ENCODE measurements at places on chromosomes 13 and 19.

DNA sequence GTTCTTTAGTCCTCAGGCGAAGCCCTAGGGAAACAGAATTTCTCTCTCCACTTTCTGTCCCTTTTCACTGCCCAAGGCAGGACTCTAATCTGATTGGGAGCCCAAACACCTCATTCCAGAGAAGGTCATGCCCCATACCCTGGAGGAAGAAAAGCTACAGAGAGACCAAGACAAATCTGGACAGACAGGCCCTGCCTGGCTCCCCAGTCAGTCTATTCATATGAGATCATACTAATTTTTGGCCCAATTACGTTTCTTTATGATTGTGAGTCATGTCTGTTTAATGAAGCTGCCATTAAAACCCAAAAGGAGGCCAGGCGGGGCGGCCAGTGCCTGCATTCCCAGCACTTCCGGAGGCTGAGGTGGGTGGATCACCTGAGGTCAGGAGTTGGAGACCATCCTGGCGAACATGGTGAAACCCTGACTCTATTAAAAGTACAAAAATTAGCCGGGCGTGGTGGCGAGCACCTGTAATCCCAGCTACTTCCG, 3.3 kb upstream of the AP3D1 start:
- DNase-seq = peak; percentile 89

DNA sequence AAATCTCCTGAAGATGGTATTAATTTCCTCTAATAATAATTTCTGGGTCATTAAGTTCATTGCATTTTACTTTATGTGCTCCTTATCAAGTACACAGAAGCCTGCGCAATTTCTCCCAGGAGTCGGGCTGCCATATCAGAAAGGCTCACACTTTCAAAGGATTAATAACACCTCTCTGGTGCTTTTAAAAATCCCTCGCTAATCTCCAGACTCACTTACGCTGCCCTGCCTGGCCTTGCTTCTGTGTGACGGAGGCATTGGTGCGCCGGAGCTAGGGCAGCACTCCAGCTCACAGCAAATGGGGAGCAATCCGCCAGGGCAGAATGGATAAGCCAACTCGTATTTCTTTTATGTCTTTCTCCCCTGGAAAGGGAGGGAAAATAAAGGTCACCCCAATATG, 300.8 kb downstream of the EFNB2 start:
- no peak for DNase-seq

DNA sequence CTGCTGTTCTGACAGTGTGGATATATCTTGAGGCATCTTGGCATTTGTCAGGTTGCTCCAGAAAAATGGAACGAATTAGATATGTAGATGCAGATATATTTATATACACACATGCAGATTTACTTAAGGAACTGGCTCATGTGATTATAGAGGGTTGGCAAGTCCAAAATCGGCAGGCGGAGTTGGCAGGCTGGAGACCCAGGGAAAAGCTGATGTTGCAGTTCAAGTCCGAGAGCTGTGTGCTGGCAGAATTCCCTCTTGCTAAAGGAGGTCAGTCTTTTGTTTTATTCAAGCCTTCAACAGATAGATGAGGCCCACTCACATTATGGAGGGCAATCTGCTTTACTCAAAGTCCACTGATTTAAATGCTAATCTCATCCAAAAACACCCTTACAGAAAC, 24.4 kb upstream of the CSNK1A1L start:
- no peak for DNase-seq

DNA sequence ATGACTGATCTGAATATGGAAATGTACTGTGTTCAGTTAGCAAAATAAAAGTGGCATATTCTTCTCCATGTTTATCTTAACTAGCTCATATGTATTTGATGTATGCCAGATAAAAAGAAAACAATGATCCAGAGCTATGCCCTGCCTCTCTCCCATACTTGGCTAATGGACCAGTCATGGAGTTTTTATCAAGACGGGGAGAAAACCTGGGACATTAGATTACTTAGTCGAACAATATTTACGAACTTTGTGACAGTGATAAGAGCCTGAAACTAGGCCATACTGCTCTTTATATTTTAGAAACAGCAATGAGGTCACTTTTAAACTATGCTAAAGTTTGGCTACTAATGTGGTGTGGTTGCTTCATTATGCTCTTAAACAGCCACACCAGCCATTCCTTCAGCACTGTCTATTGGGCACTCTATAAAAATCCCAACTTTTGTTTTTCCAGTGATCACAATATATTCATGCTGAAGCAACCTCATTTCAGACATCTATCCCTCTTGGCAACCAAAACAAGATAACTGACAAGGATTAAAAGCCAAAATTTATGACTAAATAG, 265.0 kb downstream of the FGF14 start:
- DNase-seq = no peak

- DNase-seq = peak; percentile 55
Observed at GRCh38 chr19:4352701-4353121, 9.3 kb downstream of the MPND start.

DNA sequence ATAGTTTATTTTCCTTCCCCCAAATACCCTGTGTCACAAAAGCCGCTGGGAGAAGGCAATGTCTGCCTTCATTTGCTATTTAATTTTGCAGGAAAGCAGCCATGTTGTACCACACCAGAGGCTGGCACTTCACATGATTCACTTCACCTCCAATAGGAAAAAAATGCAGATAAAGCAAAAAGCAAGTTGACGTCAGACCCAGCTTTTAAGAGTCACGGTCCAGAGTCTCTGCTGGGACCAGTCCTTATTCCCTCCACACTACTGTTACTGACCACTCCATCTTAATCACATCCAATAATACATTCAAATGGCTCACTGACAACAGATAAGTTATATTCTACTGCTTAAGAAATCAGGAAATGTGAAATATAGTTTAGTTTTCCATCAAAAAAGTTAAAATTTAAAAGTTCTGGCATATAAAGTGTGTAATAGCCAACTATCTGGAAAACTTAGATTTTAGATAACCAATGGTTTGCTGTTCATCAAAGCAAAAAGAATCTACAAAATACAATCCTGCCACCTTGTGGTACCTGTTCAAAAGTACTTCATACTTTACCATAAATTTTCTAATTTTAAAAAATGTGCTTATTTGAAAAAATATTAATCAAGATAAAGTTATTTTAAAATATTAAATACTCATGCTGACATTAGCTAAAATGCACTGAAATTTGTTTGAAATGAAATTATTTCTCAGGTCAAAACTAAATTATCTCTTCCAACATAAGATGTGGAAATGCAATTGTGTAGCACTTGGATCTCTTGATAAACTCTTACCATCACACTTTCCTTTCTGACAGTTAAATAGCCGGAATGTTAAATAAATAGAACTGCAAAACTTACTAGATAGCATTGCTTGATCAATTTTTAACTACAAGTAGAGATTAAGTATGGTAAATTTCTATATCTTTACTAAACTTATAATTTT, 97.3 kb downstream of the SERP2 start:
- DNase-seq = peak; percentile 33

DNA sequence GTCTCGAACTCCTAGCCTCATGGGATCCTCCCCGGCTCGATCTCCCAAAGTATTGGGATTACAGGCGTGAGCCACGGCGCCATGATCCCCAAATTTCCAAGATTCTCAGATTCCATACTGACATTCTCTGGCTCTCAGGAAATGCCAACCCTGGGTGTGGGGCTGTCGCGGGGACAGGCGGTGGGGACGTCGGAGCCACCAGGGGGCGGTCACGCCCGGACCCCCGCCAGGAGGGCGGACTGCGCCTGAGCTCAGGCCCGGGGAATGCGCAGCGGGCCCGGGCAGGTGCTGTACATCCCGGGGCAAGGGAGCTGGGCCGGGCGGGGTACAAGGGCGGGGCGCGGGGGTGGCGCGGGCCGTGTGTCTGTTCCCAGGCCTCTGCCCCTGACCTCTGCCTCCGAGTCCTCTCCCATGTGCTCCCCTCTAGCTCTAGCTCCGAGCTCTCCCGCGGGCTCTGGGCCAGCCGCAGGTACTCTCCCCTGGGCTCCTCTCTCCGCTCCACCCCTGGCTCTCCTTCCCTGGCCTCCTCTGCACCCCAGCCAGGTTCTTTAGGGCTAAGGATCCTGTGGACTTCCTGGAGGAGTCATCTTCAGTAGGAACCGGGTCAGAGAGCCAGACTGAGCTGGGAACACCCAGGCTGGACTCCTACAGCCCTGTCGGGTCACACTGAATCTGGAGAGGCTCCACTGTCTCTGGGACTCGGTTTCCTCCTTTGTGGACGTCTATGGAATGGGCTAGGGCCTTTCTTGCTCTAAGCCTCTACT, 2.4 kb downstream of the PPP1R13L start:
- DNase-seq = peak; percentile 50

DNA sequence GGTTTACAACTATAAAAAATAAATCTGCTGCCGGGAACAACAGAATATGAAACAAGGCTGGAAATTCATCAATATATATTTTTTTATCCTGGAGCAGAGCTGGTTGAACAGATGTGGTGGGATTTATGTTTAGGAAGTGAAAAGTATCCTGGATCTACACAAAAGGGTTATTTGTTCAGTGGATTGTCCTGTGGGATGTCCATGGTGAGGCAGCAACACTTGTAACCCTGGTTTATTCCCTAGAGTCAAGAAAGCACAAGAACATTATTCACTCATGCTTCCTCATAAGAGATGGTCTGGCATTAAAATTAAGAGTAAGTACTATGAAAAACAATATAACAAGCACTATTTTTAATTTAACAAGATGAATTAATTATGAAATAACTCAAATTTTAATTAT, 46.0 kb downstream of the PRR20E start:
- no peak for DNase-seq

DNA sequence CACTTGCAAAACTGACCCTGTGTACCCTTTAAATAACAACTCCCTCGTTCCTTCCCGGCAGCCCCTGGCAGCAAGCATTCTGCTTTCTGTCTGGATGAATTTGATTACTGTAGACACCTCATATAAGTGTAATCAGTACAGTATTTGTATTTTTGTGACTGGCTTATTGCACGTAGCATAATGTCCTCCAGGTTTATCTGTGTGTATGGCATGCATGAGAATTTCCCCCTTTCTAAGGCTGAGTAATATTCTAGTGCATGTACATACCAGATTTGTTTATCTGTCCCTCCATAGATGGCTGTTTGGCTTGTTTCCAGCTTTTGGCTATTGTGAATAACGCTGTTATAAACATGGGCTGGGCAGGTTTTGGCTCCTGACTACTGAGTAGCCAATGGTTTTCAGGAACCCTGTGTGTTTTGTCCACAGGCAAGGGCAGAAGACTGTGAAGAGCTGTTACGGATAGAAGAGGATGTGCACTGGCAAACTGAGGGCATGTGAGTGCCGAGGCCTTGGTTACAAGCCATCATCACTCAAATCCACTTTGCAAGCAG, 98.0 kb downstream of the ESD start:
- DNase-seq = no peak

- peak; percentile 28 for DNase-seq
Observed at GRCh38 chr13:43573361-43573740, 213.4 kb downstream of the ENOX1 start.

GRCh38 chr13:20185366-20186056, 7.2 kb downstream of the GJB2 start:
- no peak for DNase-seq

- no peak for DNase-seq
Observed at GRCh38 chr19:11457115-11457514, 21.7 kb downstream of the PRKCSH start.

GRCh38 chr13:33745370-33746324, 72.3 kb upstream of the RFC3 start:
- no peak for DNase-seq

DNA sequence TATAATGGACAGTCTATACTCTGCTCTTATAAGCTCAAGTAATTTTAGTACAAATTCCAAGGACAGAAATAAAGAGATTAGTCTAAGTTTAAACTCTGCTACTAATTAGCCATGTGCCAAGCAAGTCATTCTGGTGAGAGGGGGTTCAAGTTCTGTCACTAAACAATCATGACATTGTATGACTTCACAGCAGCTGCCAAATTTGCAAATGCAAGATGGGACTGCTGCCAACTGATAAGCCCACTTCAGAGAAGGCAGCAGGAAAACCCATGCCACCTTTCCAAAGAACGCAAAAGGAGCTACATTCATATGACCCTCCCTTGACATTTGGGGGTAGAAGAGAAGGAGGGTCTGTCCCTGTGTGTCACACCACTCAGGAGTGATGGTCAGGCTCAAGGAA, 60.7 kb upstream of the RFXAP start:
- no peak for DNase-seq

DNA sequence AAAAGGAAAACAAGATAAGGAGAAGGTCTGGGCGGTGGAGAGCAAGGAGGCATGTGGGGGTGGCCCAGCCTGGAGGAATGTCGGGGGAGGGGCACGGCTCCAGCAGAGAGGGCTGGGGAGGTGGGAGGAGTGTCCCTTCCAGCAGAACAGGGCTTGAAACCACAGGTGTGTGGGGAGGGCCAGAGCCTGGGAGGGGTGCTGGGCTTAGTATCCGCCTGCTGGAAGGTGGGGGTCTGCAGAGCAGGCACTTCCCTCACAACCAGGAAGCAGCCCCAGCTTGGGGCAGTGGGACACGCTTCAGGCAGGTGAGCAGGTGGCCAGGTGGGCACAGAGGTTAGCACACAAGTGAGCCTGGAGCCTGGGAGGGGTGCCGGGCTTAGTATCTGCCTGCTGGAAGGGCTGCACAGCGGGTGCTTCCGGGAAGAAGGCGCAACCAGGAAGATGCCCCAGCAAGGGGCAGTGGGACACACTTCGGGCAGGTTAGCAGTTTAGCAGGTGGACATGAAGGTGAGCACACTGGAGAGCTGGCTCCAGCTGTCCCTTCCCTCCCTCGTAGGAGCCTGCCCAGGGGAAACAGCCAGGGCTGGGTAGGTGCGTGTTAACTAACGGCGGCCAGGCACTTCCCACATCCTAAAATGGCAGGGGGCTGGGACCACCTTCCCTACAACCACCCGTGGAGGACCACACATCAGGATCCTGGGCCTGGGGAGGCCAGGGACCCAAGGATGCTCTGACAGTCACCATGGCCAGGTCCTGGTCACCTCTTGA, 3.0 kb downstream of the GAS6 start:
- no peak for DNase-seq

DNA sequence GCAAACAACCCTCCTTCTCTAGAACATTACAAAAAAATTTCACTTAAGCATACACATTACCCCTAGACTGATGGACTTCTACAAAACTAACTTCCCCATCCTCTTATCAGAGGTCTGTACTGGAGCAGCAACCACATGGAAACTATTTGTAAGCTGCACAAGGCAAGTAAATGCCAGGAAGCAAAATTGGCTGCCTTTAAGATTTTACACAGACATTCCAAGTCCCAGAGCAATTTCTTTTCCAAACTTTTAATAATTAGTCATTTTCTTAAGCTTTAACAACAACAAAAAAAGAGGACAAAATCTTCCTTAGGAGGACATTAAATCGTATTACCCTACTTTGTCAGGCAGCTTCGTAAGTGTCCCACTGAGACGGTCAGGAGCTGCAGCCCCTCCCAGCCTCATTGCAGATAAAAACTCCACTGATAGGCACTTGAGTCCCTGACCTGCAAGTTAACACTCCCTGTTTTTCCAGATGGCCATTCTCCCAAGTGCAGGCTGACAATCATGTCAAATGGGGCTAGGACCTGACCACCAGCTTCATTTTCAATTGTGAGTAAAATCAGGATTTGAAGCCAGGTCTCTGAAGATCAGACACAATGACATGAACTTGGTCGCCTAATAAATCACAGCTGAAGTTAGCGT, 680.1 kb downstream of the DIAPH3 start:
- no peak for DNase-seq

GRCh38 chr13:49645451-49645850, 17.1 kb downstream of the ARL11 start:
- DNase-seq = no peak

GRCh38 chr13:65966991-65967451, 1263.1 kb downstream of the PCDH9 start:
- DNase-seq = peak; percentile 75

- no peak for DNase-seq
Observed at GRCh38 chr13:85597790-85598500, 201.3 kb downstream of the SLITRK6 start.

GRCh38 chr13:108176685-108177274, 38.6 kb downstream of the LIG4 start:
- no peak for DNase-seq

All from A172 (cell line).